ENCODE measurements at places on chromosomes 4 and X.

DNA sequence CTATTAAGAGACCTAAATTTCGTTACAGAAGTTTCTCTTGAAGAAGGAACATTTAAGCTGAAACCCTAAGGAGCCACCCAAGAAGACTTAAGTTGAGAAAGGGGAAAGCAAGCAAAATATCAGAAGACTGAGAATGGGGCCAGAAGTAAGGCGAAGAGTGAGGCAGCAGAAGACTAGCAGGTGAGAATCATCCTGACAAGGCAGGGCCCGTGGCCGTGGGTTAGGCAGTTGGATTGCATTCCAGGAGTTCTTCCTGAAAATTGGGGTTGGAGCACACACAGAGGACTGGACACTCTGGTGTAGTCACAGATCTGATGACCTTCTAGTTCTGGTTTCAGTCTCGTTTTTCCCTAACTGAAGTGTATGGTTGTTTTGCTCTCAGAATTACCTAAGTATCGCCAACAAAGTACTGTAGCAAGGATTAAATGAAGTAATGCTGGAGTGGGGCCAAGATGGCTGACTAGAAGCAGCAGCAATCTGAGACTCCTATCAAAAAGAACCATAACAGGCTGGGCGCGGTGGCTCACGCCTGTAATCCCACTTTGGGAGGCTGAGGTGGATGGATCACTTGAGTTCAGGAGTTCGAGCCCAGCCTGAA lies 94.4 kb upstream of the GUCY1A1 start:
- DNase-seq: no peak

DNA sequence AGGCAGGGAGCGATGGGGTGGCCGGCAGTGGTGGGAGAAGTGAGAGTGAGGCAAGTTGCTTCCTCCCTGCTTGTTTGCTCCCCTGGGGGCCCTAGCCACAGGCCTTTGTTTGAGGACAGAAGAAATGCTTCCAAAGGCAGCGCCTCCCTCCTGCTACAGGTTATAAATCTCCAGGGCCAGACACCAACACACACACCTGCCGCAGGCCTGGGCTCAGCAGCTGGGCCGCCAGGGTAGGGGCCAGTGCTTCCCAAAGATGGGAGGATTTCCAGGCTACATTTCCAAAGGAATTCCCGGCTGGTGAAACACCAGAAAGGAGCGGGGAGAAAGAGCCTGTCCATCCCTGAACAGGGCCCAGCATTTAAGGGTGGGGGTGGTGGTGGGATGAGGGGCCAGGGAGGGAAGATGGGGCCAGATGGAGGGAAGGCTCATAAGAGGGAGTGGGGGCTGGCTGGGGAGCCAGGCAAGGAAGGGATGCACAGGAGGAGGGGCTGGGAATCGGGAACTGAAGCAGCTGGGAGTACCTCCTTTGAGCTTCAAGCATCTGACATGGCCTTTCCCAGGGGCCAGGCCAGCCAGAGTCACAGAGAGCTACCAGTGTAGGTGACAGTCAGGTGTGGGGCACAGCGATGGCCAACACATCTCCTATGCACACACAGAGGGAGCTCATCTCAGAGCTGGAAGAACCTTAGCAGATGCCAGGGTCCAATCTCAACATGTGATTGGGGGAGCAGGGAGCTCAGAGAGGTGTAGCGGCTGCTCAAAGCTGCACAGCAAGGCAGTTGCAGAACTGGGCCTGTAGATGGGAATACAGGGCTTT lies 143.9 kb downstream of the PJA1 start:
- DNase-seq: peak; percentile 61

- DNase-seq: no peak
Measured at GRCh38 chr4:72663828-72664227, 94.8 kb upstream of the ADAMTS3 start.

DNA sequence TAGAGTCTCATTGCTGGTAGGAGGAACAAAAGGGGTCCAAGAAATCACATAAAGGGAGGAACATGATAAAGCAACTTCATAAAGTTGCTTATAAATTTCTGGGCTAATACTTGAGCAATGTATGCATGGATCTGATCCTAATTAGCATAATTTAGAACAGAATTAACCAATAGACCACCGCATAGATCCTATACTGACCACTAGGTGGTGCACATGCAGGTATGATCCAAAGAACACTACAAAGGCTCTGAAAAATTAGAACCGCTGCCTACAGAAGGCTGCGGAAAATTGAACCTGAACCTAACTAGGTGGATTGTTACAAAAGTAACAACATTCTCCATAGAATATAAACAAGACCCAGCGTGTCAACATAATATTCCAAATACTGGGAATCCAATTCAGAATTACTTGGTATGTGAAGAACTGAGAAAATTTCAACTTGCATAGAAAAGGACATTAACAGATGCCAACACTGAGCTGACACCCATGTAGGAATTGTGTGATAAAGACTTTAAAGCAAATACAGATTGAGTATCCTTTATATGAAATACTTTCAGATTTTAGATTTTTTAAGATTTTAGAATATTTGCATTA lies 23.3 kb downstream of the BRCC3 start:
- DNase-seq: no peak

DNA sequence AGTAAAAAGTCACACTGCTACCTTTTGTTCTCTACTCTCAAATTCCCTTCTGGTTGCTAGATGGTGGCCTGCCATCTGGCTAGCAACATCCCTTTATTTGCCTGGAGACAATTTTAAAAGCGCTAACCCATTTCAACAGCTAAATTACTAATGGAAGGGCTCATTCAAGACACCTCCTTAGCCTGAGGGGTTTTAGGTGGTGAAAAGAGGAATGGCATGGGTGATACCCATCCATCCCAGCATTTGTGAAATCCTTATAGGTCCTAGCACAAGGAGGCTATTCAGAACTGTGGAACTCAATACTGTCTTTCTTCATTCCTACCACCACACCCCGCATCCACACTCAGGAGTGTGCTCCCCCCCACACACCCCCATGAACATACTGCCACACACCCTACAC lies 33.5 kb downstream of the ARHGEF9 start:
- no peak for DNase-seq

GRCh38 chrX:45769761-45770582 lies 569.3 kb upstream of the DIPK2B start:
- DNase-seq: peak; percentile 92

- peak; percentile 41 for DNase-seq
Measured at GRCh38 chr4:52051615-52052474, 741 bp downstream of the SPATA18 start.

DNA sequence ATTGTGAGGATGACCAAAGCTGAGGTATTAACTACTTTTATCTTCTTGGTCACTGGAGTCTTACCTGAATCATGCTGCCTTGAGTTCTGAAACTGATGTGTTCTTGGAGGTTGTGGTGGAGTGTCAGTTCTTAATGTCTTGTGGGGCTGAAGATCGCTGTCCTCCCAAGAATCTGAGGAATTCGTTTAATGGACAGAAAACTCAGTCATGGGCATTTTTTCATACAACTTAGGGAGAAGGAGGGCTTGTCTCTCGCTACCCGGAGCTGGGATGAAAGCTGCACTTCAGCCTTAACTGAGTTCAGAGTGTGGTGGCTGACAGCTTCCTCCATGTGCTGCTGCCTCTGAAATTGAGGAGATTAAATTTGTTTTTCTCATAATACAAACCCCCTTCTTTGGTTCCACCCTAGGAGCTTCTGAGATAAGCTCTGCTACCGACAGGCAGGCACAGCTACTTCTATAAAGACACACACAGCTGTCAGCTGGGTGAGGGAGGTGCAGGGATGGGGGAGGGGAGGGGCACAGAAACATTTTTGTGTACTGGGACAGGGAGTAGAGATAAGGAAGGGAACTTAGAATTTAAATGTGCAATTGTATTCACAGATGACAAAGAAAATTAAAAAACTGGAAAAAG lies 30.8 kb downstream of the RBBP7 start:
- DNase-seq: no peak

- peak; percentile 43 for DNase-seq
Measured at GRCh38 chr4:141705048-141705746, 68.8 kb downstream of the IL15 start.

DNA sequence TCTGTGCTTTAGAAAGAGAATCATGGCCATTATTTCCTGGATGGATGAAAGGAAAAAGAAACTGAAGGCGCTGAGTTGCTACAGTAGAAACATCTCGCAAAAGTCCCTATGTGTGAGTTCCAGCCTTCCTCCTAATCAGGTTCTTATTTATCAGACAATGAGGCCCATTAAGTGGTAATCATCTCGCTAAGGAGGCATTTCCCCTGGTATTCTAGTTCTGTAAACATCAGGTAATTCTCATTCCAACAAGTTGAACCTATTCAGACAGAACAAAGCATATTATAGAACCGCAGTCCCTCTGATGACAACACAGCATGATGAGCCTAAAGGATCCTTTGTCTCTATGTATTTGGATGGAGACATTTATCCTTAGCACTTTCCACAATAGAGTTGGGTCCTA lies 205.7 kb upstream of the MAOA start:
- DNase-seq: no peak
